ENCODE measurements at places on chromosomes 1 and 21.
A peak's percentile ranks its signal among the peaks of the same experiment; 100 is the strongest.

DNA sequence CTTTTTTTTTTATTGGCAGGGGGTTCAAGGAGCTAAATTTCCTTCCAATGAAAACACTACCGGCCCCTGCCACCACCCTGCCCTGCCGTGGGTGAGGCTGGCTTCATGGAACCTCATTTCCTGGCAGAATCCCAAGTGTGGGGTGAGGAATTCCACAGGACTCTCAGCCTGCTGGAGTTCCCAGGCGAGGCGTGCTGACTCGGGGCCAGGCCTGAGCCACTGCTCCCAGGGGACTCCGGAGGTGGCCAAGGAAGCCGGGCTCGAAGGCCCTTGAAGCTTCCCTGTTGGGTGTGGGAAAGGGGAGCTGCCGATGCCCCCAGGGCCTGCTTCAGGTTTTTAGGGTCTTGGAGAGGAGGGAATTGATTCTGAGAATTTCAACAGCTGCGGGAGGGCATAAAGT is 95.3 kb upstream of the ACTRT2 start:
- DNase-seq = no peak

- no peak for DNase-seq
Observed at GRCh38 chr1:206581571-206581981, 30.7 kb downstream of the EIF2D start.

DNA sequence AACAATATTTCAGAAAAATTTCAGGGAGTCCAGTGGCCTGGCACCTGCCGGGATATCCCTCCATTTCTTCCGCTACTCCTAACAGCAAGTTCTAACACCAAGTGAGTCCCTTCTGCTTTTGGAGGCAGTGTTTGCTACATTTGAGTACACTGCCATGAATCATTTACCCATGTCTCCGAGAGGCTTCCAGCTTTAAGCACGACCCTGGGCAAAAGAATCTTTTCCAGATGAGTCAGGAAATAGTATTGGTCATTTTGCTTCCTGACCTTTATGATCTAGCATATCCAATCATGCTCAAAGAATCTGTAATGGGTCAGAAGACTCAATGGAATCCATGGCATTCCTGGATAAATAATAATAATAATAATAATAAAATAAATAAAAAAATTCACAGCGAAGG is 60.7 kb upstream of the FMN2 start:
- DNase-seq = no peak

DNA sequence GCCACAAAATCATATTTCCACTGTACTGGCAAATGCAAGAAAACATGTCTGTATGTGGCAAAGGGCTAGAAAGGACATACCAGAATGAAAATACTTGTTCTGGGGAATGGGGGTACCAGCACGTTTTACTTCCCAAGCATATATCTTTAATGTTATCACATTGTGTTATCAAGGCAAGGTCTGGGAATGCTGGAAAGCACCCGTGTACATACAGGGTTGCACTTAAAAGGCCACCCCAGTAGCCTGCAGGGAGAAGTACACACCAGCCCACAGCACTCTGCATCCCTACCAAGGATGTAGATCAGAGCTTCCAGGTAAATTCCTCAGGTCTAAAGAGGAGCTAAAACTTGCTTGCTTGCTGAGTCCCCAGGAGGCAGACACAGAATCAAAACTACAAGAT is 381.8 kb downstream of the RRAGC start:
- no peak for DNase-seq

DNA sequence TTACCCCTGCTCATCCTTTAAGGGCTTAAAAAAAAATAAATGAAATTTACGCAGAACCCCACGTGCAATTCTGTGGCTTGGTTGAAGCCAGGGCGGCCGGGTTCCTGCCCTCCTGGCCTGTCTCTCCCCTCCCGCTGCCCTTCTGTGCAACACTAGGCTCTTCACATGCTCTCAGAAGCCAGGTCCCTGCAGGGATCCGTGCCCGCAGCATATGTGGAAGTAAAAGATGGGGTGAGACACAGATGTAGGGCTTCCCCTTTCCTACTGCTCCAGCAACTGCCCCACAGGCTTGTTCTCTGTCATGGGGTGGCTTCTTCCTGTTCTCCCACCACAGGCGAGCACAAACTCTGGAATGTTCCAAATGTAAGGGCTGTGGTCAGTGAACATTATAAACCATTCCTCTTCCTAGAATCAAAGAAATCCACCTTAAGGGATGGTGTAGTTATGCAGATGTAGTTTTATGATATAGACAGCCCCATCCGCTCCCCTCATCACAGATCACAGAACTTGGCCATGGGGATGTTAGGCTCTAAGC is 535.4 kb downstream of the KIF26B start:
- DNase-seq = no peak

DNA sequence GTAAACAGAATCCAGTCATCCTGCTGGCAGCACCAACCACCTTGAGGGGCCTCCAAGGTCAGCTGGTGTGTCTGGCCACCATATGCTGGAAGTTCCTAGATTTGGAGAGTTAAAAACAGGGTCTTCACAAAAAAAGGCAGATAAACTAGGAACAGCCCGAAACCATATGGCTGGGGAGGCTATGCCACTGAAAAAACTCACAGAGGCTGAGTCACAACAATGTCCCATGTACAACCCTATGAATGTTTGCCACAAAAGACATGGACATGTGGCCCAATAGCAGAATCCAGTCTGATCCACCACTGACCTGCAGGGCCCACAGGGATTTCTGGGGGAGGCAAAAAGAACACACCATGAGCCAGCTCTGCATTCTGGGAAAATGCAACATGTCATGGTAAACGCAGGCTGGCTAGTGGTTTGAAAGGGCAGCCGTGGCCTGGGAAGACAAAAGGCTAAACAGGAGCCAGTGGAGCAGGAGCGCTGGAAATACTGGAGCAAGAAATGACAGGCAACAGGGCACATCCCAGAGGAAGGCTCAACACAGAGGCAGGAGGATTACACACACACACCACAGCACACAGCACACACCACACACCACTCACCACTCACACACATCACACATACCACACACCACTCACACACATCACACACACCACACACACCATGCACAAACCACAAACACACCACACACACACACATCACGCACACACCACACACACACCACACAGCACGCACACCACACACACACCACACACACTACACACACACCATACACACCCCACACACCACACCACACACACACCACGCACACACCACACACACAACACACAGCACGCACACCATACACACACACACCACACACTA is 55.4 kb downstream of the HSF2BP start:
- DNase-seq = peak; percentile 8

GRCh38 chr1:4468804-4469514 is 185.4 kb upstream of the AJAP1 start:
- DNase-seq = no peak

DNA sequence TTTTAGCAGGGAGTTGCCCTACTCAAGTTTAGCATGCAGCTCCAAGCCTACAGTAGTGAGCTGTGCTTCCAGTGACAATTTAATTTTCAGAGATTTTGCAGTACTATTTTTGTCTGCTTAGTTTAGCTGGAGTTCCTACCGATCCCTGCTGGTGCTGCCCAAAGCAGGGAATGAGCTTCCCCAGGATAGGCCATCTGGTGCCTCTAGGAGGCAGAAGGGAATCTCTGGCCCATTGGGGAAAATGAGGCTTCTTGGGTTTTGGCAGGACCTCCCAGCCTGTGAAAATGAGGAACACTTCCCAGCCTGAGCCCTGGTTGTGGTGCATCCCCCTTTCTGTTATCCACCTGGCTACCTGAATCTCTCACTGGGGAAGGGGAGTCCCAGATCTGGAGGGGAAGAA is 149.2 kb downstream of the RASAL2 start:
- DNase-seq = no peak

- no peak for DNase-seq
Observed at GRCh38 chr1:60599574-60599973, 482.8 kb upstream of the NFIA start.

GRCh38 chr21:42122808-42123207 is 51.7 kb downstream of the UMODL1 start:
- DNase-seq = peak; percentile 67

DNA sequence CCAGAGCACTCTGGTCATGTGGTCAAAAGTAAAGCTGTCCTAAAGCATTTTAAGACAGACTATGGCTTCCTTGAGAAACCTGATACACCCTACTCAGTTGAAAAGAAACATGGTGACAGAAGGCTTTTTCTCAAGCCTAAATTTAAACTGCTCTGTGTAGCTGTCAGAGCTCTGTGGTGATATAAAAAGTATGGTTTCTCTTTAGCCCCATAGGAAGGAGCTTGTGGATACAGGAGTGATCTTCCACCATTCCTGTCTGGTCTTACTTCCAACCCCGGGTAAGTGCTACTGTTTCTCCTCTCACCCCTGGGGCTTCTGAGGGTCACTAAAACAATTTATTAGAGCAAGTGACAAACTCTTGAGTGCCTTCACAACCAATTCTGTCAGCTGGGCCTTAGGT is 8.5 kb downstream of the TP53BP2 start:
- no peak for DNase-seq

DNA sequence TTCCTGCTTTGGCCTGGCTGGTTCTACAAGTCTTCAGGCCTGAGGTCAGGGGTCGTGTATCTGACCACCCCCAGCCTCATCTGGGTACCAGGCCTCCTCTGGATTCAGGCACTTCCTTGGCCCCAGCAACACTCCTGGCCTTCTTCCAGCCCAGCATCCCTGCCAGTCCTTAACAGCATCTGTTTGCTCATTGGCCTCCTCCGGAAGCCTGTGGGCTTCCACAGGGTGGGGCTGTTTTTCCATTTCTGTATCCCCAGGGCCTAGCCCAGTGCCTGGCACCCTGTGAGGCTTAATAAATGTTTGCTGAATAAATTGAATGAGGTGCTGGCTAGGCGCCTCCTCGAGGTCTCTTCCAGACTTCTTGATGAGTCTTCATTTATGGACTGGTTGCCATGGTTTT is 21.5 kb upstream of the GPR37L1 start:
- peak; percentile 32 for DNase-seq

GRCh38 chr1:41666981-41667631 is 182.6 kb upstream of the EDN2 start:
- no peak for DNase-seq

GRCh38 chr1:93140106-93140505 is 40.1 kb downstream of the TMED5 start:
- no peak for DNase-seq

- no peak for DNase-seq
Observed at GRCh38 chr1:93623875-93624274, 57.8 kb downstream of the BCAR3 start.

GRCh38 chr1:46615735-46616134 is 876 bp downstream of the MOB3C start:
- no peak for DNase-seq

DNA sequence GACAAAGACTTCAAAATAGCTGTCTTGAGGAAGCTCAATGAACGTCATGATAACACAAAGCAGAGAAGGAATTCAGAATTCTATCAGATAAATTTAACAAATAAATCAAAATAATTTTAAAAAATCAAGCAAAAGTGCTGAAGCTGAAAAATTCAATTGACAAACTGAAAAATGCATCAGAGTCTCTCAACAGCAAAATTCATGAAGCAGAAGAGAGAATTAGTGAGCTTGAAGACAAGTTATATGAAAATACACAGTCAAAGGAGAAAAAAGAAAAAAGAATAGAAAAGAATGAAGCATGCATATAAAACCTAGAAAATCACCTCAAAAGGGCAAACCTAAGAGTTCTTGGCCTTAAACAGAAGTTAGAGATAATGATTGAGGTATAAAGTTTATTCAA is 21.0 kb upstream of the UHMK1 start:
- DNase-seq = no peak

GRCh38 chr1:61320575-61320974 is 238.2 kb downstream of the NFIA start:
- DNase-seq = no peak

DNA sequence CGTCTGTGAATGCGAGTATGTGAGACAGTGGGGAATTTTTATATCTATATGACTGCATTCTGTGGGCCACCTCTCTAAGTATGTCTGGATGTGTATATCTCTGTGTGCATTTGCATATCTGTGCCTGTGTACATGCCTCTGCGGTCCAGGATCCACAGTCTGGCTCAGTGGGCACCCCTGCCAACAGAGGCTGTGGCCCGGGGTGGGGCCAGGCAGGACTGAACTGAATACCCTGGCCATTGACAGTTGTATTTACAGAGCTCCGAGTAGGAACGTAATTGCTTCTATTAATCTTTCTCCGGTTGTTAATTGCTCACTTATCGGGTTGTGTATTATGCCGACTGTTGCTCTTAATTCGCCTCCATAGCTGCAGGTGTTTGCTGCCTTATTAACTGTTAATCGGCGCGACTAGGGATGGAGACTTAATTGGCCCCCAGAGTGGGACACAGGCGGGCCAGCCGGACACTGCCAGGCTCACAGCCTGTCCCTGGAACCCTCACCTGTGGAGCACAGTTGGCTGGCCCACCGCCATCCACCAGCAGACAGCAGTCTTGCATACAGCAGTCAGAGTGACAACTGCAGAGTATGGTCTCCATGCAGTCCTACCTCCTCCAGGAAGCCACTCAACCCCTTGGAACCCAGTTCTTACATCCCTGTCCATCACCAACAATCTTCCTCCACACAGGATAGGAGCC is 22.4 kb upstream of the ADGRB2 start:
- no peak for DNase-seq

DNA sequence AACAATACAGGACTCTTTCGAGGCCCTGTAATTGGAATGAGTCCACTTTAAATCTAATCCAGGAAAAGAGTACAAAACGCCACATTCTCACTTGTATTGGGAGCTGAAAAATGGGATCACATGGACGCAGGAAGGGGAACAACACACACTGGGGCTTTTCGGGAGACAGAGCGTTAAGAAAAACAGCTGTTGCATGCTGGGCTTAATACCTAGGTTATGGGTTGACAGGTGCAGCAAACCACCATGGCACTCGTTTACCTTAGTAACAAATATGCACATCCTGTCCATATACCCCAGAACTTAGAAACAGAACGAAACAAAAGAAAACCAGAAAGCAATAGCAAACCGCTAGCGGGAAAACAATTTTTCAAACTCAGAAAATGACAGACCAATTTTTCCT is 1532.7 kb upstream of the TPTE start:
- DNase-seq = no peak

GRCh38 chr1:106526650-106527049 is 529.8 kb upstream of the PRMT6 start:
- DNase-seq = no peak

DNA sequence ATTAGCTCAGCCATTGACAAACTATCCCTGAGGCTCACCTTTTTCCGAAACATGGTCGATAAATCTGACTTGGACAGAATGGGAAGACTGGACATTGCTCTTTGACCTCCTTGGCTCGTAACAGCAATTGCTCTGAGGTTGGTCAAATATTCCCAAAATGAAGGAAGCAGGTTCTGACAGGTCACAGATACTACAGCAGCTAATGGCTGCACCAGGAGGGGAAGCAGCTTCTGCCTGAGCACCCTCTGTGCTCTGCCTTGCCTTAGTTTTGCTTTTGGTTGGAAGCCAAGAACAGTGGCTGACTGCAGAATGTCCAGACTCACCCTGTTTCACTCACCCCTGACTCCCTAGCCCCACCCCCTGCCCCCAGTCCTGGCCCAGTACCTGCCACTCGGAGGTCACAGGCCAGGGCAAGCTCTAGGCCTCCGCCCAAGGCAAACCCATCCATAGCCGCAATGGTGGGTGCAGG is 15.4 kb downstream of the ECHDC2 start:
- DNase-seq = no peak

Measured in NCI-H345 (cell line).